ENCODE measurements at places on chromosomes 16 and 17.

DNA sequence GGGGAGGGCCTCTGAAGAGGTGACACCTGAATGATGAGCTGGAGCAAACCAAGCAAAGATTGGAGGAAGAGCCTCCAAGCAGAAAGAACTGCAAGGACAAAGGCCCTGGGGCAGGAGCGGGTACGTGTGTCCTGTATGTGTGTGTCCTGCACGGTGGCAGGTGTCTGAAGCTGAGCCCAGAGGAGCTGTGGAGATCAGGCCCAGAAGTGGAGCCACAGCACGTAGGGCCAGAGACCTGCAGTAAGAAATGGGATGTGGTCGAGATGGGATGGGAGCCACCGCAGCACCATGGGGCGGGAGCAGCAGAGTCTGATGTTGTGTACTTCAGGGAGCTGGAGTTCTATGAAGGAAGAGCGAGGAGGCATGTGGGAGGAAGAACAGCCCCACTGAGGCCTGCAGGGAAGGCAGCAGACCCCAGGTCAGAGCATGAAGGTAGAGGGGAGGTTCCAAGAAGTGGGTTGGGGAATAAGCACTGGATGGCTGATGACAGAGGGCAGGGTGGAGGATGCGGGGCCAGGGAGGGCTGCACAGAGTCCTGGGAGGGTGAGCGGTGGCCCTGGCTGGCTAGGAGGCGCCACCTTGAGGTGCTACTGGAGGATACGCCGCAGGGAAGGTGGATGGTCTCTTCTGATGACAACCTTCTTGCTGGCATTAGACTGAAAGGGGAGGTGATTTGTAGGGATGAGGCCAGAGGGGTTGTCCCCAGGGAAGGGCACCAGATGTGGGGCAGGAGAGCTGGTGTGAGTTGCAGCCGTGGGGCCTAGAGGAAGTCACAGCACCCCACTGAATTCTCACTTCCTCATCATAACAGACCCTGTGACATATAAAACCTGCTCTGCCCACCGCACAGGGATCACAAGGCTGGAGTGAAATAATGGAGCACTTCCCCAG lies 10.6 kb upstream of the CETP start:
- DNase-seq, result peak; percentile 51

DNA sequence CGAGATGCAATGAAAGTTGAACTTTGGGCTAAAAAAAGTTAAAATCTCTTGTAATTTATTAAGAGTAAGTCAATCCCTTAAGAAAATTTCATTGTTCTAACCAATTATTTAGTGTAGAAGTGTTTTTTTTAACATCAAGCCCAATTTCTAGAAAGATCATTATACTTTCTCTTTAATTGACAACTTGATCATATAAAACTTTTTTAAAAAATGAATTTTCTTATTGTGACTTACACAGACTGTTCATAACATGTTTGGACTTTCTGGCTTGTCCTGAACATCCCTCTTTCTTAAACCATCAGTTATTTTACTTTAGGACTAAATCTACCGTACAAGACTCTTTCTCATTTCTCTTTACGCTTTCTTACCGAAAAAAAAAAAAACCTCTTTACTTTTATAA lies 24.8 kb upstream of the MYO1D start:
- no peak for DNase-seq

DNA sequence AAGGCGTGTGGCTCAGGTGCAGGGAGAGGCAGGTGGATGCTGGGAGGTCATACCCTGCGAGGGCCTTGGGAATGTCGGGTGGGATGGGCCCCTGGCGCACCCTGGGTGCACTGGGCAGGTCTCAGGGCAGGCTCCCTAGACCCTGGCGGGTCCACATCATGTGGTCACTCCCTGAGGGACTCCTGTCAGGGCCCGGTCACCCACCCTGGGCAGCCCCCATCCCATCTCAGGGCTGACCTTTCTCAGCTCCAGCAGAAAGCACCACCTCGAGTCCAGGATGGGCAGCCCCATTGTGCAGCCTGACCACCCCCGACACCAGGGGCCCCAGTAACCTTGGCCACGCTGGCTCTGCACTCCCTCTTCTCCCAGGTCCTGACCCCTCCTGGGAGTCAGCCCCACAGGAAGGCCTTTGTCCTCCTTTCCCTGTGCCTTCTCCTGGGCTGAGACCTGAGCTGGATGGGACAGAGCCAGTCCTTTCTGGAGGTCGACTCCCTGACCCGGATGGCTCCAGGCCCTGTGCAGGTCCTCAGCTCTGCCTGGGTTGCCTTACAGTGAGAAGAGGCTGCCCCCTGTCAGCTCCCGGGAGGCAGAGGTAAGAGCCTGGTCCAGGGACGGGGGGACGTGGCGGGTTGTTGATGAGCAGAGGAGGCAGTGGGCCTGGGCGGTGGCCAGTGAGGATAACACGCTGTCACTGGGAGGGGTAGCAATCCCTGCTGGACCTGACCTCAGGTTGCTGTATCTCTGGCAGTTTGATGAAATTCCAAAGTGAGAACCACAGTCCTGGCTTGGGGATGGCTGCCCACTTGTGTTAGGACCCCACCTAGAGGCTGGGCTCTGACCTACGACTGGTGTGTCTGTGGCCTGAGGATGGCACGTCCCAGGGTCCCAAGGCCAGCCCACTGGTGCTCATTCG lies 77.9 kb downstream of the GOSR1 start:
- DNase-seq, result no peak

DNA sequence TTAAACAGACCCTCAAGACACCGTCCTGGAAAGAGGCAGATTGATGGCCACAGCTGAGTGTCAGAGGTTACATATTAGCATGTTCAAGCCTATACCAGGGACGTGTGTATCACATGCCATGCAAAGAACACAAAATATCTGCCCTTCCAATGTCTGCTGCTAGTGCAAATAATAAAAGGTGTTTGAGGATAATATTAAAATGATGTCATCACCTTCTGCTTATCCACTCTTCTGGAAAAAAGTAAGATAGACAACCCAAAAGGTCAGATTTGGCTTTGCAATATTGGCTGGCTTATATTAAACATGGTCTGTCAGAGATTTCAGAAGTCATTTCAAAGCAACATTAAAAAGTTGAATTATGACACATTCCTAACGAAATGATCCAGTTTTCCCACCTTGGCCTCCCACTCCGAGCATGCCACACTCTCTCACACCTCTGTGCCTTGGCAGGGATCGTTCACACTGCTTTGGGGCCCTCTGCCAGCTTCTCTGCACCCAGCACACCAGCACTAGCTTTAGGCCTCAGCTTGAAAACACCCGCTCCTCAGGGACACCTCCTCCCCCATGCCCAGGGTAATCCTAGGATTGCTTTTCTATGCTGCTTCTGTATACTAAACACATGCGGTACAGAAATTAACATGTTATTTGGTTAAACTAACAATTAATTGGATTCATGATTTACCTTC lies 248.2 kb downstream of the NTN1 start:
- DNase-seq, result no peak

DNA sequence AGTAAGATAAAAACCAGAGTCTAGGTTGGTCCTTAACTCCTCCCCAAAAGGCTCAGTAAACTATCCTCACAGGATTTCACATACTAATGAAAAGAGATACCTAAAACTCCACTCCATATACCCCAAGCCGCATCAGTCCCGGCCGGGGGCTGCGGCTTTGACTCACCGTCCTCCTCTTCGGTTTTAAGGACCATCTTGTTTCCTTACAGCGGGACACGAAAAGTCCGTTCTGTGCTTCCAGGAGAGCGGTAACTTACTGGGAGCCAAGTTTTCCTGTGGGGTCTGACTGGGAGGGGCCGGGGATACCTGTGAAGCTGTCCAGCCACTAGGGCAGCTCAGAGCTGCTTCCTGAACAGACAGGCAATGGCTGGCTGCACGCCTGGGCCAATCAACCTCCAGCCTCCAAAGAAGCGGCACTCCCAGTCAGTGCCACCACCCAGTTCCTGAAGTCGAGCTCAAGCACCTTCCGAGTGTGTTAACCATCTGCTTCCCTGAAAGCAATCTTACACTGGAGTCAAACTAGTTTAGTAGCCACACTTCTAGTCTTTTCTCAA lies 45.5 kb downstream of the CYTH1 start:
- no peak for DNase-seq

DNA sequence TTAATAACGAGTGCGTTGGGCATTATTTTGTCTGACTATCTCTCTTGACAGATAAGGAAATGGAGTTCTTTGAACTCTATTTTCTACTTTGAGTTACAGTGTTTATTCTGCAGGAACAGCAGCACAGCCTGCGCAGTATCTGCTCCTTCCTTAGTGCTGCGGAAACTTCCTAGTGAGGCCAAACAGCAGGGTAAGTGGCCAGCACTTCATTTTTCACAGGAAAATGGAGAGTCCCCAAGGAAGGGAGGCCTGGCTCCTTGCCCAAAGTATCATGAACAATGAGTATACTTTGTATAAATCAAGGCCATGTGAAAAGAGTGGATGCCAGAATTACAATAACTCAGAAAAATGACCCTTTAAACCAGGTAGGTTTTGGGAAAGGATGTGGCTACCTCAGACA lies 140.6 kb downstream of the VPS53 start:
- no peak for DNase-seq

DNA sequence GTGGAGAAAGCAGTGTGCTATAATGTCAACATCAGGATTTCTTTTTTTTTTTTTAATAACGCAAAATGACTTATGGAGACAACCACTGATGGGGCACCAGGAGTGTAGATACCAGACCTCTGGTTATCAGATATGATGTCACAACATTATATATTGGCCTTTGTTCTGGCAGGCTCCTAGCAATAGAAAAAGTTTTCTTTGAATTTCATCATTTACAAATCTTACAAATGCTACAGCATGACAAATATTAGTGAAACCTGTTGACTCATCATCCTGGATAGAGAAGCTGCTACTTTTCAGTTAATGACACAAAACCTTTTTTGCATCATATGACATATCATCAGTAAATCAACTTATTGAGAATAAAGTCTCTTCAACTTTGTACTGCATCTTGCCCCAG lies 6.1 kb downstream of the THUMPD1 start:
- no peak for DNase-seq

- no peak for DNase-seq
Observed at GRCh38 chr16:68382296-68382718, 66.0 kb downstream of the SMPD3 start.

DNA sequence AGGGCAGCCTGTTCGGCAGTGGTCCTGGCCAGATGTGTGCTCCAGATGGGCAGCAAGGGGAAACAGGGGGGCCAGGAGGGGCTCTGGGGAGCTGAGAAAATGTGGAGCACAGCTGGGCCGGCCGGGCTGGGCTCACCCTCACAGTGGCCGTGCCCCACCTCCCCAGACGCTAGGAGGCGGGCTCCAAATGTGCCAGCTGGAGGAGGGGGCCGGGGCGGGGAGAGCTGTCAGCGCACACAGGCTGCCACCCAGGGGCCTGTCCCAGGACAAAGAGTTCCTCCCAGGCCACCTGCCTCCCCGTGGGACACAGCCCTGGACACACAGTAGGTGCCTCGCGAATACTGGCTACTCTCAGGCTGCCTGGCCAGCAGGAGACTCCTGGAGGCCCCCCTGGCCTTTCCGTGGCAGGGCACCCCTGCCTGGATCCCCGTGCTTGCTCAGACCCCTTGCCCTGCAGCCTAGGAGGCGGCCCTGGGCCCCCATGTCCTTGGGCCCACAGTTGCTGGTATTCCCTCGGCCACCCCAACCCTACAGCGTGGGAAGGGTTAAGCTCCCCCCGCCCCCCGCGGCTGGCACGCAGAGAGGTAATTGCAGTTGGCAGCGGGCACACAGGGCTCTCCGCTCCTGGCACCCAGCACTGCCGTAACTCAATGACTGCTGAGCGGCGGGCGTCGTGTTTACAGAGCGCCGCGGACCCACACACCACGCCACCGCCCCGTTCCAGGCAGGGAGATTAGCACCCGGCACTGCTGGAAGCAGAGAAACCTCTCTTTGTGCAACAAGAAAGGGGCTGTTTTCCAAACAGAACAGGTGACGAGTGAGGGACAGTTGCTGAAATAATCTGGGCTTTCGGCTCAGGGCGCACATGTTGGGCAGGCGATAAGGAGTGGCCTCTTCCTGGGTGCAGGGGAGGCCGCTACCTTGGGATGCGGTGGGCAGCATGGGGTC lies 32.2 kb downstream of the BAHCC1 start:
- DNase-seq, result no peak

DNA sequence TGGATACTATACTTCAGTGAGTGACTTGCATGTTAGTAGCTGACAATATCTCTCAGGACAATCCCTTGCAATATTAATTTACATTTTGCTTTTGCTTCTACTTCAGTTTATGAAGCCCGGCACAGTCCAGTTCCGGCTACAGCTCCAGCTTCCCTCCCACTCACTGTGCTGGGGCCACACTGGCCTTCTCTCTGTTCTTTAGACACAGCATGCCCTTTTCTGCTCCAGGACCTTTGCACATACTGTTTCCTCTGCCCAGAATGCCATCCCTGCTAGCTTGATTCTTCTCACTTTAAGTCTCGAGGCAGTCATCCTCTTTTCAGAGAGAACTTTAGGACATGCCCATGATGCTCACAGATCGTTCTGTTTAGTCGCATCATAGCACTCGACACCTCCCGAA lies 25.5 kb upstream of the LRRC75A start:
- no peak for DNase-seq

- DNase-seq, result no peak
Observed at GRCh38 chr16:51034481-51035109, 116.5 kb downstream of the SALL1 start.

- no peak for DNase-seq
Observed at GRCh38 chr16:55325080-55325447, 1.1 kb downstream of the IRX6 start.

- DNase-seq, result no peak
Observed at GRCh38 chr17:55398689-55399088, 22.9 kb downstream of the MMD start.

GRCh38 chr17:17106756-17107155 lies 64.5 kb downstream of the MPRIP start:
- DNase-seq, result no peak

DNA sequence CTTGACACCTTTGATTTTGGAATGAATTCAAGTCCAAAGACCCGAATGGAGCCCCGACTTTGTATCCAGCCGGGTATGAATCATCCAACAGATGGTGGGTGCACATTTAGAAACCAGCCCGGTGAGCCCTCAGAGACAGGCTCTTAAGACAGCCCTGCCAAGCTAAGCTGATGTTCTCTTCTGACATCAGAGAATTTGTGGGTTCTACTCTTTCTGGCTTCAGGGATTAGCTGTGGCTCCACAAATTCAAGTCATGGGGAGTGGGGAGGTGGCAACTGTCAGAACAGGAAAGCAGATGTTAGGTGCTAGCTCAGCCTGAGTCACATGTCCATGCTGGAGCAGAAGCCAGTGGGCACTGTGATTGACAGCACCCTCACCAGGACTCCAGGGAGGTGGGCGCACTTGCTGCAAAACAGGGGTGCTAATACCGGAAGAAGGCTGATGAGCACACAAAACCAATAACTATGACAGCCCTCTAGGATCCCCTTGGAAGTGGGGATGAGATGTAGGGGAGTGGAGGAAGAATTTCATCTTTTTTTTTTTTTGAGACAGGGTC lies 31.4 kb upstream of the XYLT2 start:
- DNase-seq, result no peak

Measured in stimulated activated CD4-positive, alpha-beta T cell treated with anti-CD3 and anti-CD28 coated beads, Interleukin-15, amount 100 ng/mL, for 48 hours (primary cell).